Tibial artery (tissue), 4 donors: ENCODE measurements at places on chromosomes 5 and 9.

DNA sequence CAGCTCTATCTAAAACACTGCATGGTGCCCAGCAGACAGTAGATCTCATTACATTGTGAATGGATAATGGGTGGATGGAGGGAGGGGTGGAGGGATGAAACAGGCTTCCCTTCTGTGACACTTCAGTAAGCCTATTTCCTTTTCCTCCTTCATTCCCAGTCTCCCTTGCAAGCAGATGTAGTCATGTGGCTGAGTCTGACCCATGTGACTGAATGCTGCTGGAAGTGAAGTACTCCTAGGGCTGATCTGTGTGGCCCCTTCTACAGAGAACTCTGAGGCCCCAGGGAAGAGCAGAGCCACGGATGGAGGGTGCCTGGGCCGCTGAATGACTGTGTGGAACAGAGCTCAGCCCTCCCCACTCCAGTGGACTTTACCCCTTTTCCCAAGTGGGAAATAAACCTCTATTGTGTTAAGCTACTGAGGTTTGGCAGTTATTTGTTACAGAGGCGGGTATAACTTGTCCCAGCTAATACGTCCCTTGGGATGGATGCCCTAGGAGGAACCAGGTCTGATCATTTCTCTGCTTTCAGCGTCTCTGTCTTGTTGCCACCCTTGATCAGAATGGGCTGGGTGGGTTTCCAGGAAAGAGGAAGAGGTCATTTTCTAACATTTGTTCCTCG, 176.1 kb upstream of the MVB12B start:
- DNase-seq: no peak

DNA sequence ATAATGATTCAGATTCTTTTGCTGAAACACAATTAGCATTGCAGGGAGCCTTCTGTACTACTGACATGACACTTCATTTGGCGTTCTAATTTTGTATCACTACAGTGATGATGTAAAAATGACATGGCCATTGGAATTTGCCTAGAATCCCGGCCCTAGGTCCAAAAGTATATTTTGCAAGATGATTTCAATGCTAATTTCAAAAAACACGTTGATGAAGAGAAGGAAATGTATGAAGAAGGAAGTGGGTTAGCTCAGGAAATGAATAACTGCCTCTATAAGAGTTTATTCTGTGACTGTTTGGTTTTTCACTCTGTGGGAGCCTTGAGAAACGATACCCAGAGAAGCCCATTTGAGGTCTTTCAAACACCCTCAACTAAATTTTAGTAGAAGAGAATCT, 59.3 kb downstream of the OSTF1 start:
- no peak for DNase-seq

- DNase-seq: peak; percentile 69
Observed at GRCh38 chr9:130041648-130042405, 1.2 kb downstream of the FNBP1 start.

- DNase-seq: no peak
Observed at GRCh38 chr5:90434116-90434714, 24.7 kb upstream of the CETN3 start.

DNA sequence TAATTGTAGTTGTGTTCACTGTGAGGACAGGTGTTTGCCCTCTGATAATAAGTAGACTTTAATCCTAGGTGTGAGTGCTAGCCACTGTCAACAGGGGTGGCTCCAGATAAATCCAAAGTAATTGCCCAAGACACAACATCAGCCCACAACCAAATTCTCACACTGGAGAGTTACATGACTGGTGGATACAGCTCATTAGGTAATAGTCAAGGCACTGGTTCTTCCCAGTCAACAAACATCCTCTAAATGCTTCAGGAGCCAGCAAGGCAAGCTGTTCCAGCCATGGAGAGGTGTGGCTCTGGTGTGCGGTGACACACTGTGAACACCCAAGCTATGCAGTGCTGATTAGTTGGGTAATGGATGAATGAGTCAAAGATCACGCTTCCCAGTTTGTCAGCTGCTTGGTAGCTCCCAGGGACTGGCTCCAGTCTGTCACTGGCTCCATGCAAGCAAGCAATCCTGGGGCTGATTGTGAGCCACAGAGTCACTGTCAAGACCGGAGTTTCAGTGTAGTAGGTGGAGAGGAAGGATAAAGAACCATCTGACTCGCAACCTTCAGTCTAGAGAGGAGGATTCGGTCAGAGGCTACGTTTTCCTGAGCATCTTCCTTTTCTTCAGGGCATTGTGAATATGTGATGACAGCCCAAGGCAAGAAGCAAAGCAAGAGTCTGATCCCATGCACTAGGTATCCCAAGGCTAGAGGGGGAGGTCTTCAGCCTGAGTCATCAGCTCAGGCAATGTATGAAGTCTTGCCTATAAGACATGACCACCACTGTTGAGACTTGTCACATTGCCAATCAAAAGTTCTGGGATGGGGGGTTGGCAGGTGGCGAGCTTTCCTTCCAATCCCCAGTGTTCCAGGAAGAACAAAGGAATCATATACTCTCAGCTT, 63.1 kb downstream of the UGCG start:
- peak; percentile 61 for DNase-seq

- no peak for DNase-seq
Observed at GRCh38 chr5:52560366-52560765, 227.3 kb upstream of the ITGA1 start.

GRCh38 chr5:168382421-168382820, 91.0 kb downstream of the WWC1 start:
- no peak for DNase-seq

- DNase-seq: no peak
Observed at GRCh38 chr9:110198357-110198756, 9.6 kb downstream of the C9orf152 start.

DNA sequence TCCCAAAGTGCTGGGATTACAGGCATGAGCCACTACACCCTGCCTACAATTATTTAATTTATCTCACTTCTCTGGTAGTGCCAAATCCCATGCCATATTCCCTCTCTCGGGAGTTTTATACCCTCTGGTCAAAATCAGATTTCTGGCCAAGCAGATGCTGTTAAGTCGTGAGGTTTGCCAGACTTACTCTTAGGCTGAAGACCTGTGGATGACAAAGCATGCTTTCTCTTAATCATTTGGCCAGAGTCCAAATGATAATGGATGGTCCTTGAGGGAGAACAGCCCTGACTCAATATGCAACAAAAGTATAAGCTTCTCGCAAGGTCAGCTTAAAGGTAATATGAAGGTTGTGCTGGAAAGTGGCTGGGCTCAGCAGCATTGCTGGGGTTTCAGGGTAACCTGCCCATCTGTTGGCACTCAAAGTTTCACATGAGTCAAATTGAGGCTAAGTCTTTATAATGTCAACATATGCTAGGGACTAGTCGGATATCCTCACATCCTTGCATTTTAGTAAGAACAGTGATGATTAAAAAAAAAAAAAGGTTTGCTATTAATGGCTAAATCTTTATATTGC, 280.1 kb downstream of the KIF4B start:
- DNase-seq: no peak

DNA sequence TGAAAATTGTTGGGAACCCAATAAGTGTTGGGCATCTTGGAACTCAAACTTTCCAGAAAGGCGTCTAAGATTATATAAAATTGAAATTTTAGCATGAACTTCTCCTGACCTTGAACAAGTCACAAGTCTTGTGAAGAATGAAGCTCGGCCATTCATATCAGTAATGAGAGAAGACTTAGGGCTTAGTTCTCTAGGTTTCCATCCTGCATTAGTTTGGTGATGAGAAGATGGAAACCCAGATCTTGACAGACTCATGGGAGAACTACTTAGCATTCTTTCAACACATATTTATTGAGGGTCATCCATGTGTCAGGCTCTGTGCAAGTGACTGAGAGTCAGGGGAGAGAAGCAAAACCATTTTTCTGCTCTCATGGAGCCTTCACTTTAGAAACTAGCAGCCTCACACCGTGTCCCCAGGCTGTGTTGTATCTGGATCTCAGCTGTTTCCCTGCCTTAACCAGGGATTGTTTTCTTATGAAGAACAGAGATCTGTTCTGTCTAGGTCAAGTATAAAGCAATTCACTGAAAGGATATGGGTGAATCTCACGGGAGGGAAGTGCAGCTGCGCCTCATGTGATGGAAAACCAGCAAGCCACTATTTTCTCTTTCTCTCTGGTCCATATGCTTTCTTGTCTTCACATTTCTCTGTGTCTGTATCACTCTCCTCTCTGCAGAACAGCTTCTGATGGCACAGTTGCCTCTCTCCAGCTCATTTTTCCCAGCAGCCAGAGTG, 3.4 kb downstream of the GARNL3 start:
- DNase-seq: no peak

- no peak for DNase-seq
Observed at GRCh38 chr9:86697213-86697612, 250.1 kb downstream of the GAS1 start.
